ENCODE measurements at places on chromosomes 2 and 18.

DNA sequence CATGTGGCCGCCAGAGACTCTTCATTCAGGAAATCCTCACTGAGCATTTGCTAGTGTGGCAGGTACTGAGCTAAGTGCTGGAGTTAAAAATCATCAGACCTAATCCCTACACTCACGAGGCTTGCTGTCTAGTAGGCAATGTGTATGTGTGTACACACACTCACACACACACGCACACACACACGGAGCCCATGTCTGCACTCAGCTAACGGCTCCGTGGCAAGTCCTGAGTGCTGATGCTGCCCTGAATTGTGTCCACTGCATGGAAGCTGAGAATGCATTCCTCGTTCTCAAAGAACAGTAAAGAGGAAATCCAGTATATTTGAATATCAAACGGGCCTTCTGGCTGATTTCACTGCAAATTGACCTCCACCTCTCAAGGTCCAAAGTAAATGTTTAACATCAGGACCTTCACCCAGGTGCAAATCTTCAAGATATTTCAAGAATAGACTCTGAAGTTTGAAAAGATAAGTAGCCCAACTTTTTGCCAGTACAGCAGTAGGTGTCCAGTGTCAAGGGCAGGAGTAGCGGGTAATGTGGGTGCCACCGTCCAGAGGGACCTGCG is 136.1 kb upstream of the TTC39C start:
- DNase-seq, result no peak

DNA sequence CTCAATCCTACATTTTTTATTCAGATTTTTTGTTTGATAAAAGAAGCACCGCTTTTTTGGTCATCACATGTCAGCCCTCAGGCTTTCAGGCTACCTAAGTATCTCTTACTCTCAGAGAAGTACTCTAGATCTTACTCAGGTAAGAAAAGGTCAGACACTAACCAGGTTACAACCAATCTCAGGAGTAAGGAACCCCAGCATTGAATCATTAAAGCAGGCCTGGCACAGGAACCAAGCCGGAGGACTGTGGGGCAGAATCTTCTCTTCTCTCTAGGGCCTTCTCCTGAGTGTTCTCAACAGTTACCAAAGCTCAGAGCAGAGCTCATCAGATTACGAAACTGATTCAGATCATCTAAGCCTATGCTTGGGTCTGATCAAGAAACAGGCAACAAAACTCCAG is 28.2 kb downstream of the RBMS1 start:
- DNase-seq, result peak; percentile 13

GRCh38 chr2:201806442-201807170 is at the start of gene CDK15:
Gene CDK15 (plus strand): TSS chr2:201806537. CDS start chr2:201806665, 128 bp downstream.
- DNase-seq, result no peak

DNA sequence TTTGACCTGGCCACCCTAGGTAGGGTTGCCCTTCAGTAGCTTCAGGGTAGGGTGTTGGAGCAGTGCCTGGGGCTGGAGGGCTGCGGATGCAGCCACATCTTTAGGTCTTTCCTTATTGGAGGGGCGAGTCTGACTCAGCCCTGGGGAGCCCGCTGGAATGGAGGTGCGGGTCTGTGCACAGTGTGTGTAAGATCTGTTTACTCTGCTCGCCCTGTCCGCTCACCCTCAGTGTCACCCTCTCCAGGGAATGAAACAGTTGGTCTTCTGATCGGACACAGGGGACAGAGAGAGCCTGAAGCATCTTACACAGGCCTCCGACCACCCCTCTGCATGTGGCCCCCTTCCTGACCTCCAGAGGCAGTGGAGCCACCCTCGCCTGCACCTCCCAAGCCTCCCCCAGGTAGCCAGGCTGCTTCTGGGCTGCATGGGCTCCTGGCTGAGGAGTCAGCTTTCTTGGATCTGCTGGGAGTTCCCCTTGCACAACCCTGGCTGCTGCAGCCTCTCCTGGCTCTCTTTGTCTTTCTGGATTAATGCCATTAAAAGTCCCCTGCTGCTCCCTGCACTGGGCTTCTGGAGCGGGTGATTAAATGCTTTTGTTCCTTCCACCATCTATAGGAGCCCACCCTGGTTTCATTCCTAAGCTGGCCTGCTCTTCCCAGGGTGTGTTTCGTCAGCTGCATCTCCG is 82.6 kb downstream of the ASB1 start:
- no peak for DNase-seq

- DNase-seq, result no peak
Measured at GRCh38 chr2:2464643-2465042, 133.6 kb upstream of the MYT1L start.

DNA sequence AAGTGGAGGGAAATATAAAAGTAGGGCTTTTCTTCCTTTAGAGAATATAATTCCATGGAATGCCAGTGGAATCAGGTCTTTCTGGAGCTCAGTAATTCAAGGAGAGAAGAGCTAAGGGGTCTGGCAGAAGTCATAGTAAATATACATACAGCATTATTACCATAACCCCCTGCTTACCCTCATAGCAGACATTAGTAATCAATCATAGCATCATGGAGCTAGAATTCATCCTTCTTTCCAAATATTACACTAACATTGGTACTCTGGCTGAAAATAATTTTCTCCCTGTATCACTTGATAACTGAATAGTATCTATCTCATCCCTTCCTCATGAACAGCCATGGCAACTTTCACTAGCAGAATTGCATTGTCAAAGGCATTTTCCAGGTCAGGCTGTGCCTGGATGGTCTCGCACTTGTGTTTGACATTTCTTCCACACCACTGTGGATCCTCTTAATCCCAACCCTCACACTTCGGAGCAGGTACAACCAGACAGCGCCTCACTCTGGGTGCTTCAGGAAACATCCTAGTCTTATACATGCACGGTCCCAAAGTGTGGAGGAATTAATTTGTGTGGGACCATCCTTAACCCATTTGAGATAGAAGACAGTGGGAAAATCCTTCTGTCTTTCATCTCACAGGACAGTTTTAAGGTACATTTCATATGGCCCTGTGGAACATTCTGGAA is 84.2 kb upstream of the SEC11C start:
- DNase-seq, result no peak

Data from hematopoietic multipotent progenitor cell treated with erythropoietin and hydrocortisone succinate and interleukin-3 and kit ligand, for 6 days (in vitro differentiated cells).